Large intestine (tissue), 12 donors: ENCODE measurements at places on chromosomes 2 and 18.

- no peak for DNase-seq
- H3K36me3 ChIP-seq, result no peaks in the 10 kb centered on the region
- H3K27ac ChIP-seq, result no peak overlapping the region
- no peak overlapping the region for H3K4me3 ChIP-seq
- H3K27me3 ChIP-seq, result no peaks in the 10 kb centered on the region
- no peaks in the 10 kb centered on the region for H3K4me1 ChIP-seq
Measured at GRCh38 chr18:6940451-6940850, 177.1 kb downstream of the LAMA1 start.

DNA sequence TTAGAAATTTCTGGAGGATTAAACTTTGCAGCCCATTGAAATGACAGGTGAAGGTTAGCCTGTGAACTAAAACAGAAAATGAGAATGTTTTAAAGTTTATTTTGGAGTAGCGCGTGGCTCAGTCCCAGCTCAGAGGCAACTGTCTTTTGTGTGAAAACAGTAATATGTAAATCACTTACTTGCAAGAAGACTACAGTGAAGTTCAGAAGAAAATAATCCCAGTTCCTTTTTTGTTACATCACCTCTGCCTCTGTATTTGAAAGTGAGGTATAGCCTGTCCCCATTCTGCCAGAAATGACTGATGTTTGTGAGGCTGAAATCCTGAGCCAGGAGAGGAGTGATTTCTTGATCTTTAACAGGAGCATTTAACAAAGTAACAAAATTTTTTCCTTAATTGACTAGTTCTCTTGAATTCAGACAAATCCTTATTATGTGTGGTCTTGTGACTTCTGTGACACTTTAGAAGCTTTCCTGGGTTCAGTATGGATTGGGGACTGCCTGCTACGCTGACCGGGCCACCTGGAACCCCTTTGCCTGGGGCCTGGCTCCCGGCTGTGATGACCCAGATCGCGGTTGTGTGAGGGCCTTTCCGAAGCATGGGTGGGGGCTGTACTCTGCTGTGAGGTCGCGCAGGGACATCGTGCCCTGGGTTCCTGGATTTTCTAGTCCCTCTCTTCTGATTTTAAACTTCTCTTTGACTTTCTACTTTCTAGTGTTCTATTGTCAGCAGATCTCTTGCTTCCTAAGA is 24.3 kb downstream of the TRAPPC12 start:
- DNase-seq, result no peak
- H3K27ac ChIP-seq, result no peak overlapping the region
- no peak overlapping the region for H3K4me3 ChIP-seq

DNA sequence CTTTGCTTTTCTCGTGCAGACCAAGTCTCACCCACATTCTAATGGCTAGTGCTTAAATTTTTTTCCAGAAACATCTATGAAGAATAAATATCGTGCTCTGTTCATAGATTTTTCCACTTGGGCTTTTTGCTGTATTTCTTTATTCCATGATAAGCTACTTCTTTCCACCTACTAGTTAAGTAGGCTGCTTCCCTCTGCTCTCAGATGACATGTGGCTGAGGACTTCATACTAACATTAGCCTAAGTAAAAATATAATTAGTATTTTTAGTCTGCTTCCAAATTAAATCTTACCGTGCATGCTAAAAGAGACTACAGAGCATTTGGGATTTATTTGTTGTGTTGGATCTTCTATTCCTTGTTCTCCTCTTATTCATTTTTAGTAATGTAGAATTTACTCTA is 102.4 kb downstream of the SH3RF3 start:
- no peak overlapping the region for H3K27ac ChIP-seq
- no peaks in the 10 kb centered on the region for H3K36me3 ChIP-seq
- no peak for DNase-seq
- H3K27me3 ChIP-seq, result peaks cover 13% of the 10 kb centered on the region

DNA sequence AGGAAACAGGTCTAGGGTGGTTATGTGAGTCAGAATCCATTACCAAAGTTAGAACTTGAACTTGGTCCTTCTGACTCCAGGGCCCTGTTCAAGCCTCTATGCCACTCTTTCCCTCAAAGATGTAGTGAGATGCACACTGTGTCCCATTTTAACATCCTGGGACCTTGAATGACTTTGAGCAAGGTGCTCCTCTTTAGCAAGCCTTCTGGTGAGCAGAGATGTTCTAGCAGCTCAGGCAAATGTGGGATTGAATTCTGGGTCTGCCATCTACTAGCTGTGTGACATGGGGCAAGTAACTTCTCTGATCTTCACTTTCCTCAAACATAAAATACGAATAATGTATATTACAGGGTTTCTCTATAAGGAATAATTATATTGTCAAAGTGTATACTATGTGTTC is 294.0 kb upstream of the CXCR4 start:
- peaks cover 9% of the 10 kb centered on the region for H3K27me3 ChIP-seq
- no peak overlapping the region for H3K27ac ChIP-seq
- no peaks in the 10 kb centered on the region for H3K4me1 ChIP-seq
